ENCODE measurements at places on chromosomes 1 and 21.

DNA sequence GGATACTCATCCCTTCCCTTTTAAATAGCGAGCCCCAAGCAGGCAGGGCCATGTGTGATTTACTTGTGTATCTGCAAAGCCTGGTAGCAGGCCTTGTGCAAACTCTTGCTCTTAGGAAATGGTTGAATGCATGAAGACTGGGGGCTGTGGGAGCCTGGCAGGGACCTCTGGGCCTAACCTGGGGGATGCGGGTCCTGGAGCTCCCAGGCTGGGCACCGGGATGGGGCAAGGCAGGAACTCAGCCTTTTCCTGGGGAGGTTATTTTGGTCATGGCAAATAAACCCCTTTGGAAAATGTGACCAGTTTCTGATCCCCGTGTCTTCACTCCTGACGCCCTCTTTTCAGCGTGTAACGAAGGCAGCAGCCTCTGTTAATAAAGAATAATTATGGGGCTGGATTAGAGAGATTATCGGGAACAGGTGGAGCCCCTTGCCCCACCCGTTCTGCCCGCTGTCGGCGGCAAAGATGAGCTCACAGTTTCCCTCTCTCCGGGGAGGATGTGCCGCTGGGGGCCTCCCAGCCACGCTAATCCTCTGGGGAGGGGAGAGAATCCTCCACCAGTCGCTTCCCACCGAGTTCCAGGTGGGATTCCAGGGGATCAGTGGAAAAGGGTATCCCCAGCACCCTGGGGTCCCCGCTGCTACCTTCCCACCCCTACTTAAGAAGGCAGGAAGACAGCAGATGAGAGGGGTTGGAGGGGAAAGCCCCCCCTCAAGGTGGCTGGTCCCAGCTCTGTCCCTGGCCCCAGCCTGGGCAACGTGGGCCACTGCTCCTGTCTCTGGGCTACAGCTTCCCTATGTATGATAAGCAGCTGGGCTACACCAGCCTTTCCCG lies 69.7 kb upstream of the WNT4 start:
- H3K4me3 ChIP-seq = no peak overlapping the region
- H3K4me1 ChIP-seq = no peaks in the 10 kb centered on the region
- H3K27me3 ChIP-seq = peaks cover 16% of the 10 kb centered on the region
- no peaks in the 10 kb centered on the region for H3K36me3 ChIP-seq
- no peak overlapping the region for H3K27ac ChIP-seq

DNA sequence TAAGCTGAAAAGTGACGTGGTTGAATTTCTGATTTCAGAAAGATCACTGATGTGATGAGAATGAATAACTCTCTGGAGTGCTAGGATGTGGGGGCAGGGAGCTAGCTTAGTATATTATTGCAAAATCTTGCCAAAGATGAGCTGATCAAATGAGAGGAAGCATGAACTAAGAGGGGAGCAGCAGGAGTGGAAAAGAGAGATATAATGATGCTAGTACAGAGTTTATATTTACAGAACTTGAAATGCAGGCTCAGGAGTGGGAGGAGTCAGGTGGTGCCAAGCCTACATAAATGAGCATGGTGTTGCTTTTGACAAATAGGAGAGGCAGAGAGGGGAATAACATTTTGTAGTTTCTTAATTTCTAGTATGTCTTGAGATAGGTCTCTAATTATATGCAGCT lies 38.1 kb upstream of the NBL1 start:
- no peaks in the 10 kb centered on the region for H3K27me3 ChIP-seq
- H3K27ac ChIP-seq = no peak overlapping the region
- no peak for DNase-seq

DNA sequence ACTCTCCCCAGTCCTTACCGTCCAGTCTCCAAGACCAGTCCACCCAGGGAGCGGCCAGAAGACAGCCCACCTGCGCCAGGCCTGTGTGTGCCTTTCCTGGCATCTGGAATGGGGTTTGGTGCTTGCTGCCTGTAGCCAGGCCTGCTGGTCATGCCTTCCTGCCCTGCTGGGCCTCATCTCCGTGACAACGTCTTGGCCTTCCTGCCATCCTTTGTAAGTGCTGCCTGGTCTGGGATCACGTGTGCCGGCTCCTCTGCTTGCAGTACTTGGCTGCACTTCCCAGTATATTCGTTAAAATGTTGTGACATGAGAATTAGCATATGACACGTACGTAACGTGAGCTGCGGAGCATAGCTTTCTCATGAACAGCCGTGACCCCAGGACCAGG lies 145.3 kb upstream of the COL6A1 start:
- H3K36me3 ChIP-seq = no peaks in the 10 kb centered on the region
- no peak for DNase-seq
- H3K27me3 ChIP-seq = no peaks in the 10 kb centered on the region
- H3K4me1 ChIP-seq = no peaks in the 10 kb centered on the region
- no peak overlapping the region for H3K4me3 ChIP-seq

DNA sequence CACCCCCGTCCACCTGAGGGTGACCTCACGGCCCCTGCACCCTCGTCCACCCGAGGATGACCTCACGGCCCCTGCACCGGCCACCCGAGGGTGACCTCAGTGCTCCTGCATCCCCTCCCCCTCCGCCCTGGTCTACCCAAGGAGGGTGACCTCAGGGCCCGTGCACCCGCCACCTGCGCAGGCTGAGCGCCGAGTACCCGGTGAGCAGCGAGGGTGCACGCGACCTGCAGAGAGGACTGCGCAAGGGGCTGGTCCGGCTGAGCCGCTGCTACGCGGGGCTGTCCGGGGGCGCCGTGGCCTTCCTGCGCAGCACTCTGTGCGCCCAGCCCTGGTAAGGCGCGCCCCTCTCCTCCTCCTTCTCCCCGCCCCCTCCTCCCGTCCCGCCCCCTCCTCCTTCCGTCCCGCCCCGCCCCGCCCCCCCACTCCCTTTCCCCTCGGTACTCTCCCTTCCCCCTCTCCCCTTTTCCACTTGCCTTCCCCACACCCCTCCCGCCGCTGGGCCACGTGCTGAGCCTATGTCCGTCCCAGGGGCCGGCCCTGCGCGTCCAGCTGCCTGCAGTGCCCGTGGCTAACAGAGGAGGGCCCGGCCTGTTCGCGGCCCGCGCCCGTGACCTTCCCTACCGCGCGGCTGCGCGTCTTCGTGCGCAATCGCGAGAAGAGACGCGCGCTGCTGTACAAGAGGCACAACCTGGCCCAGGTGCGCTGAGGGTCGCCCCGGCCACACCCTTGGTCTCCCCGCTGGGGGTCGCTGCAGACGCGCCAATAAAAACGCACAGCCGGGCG lies 28.4 kb downstream of the TRIM11 start:
- H3K27me3 ChIP-seq = no peaks in the 10 kb centered on the region
- no peak overlapping the region for H3K27ac ChIP-seq
- H3K4me1 ChIP-seq = no peaks in the 10 kb centered on the region
- H3K36me3 ChIP-seq = no peaks in the 10 kb centered on the region
- peak overlapping the region; percentile 46 for H3K4me3 ChIP-seq

DNA sequence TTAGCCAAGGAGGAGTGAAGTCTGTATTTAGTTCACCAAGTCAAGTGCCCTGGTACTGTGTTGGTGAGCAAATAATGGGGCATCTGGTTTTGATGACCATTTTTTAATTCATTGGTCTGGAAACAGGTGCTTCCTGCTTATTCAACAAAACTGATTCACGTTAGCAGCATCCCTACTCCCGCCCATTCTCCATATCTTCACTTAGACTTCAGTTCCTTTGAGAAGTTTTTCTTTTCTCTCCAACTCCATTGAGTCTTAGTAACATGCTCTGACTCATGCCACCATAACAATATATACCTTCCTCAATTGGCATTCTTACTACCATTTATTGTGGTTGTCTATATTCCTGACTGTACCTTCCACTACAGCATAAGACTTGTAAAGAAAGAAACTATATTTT lies 468.9 kb downstream of the DPYD start:
- H3K4me1 ChIP-seq = no peaks in the 10 kb centered on the region
- DNase-seq = no peak
- H3K4me3 ChIP-seq = no peak overlapping the region

DNA sequence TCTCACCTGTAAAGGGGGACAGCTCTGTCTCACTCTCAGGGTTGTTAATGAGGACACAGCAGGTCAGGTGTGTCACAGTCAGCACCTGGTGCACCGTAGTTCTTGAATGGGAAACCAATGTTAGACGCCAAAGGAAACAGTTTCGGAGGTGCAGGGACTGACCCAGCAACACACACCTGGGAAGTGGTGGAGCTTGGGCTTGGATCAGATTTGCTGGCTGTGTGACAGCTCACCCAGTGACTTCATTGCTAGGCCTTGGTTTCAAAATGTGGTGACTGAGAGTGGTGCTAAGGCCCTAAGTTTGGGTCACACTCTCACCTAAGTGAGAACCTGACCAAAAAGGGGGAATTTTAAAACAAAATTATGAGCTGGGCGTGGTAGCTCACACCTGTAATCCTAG lies 34.9 kb downstream of the ALPL start:
- no peak overlapping the region for H3K27ac ChIP-seq
- no peaks in the 10 kb centered on the region for H3K36me3 ChIP-seq
- DNase-seq = no peak
- H3K4me3 ChIP-seq = no peak overlapping the region

- H3K27me3 ChIP-seq = no peaks in the 10 kb centered on the region
- H3K36me3 ChIP-seq = no peaks in the 10 kb centered on the region
- peak; percentile 76 for DNase-seq
- no peaks in the 10 kb centered on the region for H3K4me1 ChIP-seq
- H3K4me3 ChIP-seq = no peak overlapping the region
- H3K27ac ChIP-seq = peak overlapping the region; percentile 75
Measured at GRCh38 chr1:183180634-183181056, 5.4 kb upstream of the LAMC2 start.

GRCh38 chr1:17558541-17558940 lies 19.0 kb downstream of the ARHGEF10L start:
- H3K27me3 ChIP-seq = no peaks in the 10 kb centered on the region
- no peak for DNase-seq
- H3K36me3 ChIP-seq = no peaks in the 10 kb centered on the region

DNA sequence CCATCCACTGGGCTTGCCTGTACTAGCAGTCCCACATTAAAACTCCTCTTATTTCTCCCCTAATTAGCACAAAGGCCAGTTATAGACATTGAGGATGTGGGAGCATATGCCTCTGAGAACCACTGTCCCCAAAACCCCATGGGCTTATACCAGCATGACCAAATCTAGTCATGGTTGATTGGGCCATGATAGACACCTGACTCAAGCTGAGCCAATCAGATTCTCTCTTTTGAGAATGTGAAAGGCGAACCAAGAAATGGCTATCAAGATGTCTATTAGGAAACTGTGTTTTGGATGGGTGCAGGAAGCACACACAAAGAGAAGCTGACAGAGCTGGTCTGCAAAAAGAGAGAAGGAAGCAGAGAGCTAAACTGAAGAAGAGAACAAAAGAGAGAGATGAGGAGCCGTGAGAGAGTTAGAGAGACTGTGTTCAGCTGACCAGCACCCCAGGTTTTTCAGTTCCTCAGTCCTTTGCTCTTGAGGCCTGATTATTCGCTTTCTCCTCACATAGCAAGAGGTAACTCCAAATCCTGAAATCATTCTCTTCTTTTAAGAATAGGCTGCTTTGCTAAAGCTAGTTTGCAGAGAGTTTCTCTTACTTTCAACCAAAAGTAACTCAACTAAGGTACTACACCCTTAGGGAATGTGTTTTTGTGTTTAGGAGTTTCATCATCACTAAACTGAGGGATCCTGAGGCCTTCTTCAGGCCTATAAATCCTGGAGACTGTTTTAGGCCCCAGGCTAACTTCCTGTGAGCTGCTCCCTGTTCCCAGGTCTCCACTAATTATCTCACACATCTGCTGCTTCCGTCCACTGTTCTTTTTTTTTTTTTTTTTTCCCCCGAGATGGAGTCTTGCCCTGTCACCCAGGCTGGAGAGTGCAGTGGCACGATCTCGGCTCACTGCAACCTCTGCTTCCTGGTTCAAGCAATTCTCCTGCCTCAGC lies 7.9 kb upstream of the TIPRL start:
- H3K4me1 ChIP-seq = no peaks in the 10 kb centered on the region
- H3K4me3 ChIP-seq = no peak overlapping the region
- no peak overlapping the region for H3K27ac ChIP-seq
- no peaks in the 10 kb centered on the region for H3K36me3 ChIP-seq
- no peaks in the 10 kb centered on the region for H3K27me3 ChIP-seq

DNA sequence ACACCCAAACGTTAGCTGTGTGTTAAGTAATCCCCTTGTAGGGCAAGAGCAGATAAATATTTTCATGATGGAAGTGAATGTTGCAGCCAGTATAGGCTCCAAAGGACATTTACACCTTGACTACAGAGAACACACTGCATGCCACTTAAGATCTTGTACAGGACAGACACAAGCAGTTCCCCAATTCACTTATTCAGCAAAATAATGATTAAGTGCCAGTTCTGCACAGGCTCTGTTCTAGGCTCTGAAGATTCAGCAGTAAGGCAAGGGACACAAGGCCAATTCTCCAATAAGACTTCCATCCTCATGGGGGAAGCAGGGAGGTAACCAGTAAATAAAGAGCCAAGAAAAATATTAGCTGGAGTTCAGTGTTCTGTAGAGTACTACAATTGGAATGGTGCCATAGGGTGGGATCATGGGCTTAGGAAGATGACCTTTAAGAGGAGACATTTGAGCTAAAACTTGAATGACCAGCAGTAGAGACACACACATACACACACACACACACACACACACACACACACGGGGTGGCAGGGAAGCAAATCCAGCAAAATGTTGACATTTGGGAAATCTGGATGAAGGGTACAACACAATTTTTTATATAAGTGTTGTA lies 199.9 kb upstream of the JUN start:
- no peak overlapping the region for H3K4me3 ChIP-seq
- peak; percentile 19 for DNase-seq
- no peaks in the 10 kb centered on the region for H3K27me3 ChIP-seq
- no peak overlapping the region for H3K27ac ChIP-seq

DNA sequence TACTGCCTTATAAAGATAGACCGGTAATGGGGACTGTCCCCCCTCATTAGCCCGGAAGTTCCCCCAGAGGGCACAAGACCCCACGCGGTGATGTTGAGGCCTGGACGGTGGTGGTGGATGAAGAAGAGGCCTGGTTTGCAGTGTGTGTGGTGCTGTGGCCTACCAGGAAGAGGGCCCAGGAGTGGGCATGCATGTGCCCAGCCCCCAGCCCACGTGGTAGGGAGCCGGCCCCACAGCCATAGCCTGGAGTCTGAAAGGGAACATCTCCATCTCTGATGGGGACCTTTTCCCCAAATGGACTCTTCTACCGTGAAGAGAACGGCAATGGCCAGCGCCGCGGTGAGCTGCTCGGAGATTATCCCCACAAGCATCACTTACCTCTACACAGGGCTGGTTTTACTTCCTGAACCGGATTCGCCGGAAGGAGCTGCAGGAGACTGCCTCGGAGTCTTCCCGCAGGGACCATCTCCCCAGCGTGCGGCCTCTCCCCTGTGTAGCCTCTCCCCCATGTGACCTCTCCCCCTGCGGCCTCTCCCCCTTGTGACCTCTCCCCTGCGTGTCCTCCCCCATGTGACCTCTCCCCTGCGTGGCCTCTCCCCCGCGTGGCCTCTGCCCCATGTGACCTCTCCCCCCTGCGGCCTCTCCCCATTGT lies 20.6 kb downstream of the RRP1 start:
- H3K27ac ChIP-seq = no peak overlapping the region
- H3K4me1 ChIP-seq = peaks cover 4% of the 10 kb centered on the region
- H3K36me3 ChIP-seq = peaks cover 17% of the 10 kb centered on the region
- no peak for DNase-seq
- no peak overlapping the region for H3K4me3 ChIP-seq
- no peaks in the 10 kb centered on the region for H3K27me3 ChIP-seq

GRCh38 chr1:192367436-192367835 lies 50.6 kb downstream of the RGS21 start:
- no peaks in the 10 kb centered on the region for H3K36me3 ChIP-seq
- H3K4me3 ChIP-seq = no peak overlapping the region
- H3K4me1 ChIP-seq = no peaks in the 10 kb centered on the region
- DNase-seq = no peak
- H3K27me3 ChIP-seq = no peaks in the 10 kb centered on the region
- H3K27ac ChIP-seq = no peak overlapping the region

- peak; percentile 6 for DNase-seq
- no peaks in the 10 kb centered on the region for H3K27me3 ChIP-seq
- H3K36me3 ChIP-seq = peaks cover 9% of the 10 kb centered on the region
- no peaks in the 10 kb centered on the region for H3K4me1 ChIP-seq
- H3K4me3 ChIP-seq = no peak overlapping the region
Measured at GRCh38 chr1:61403679-61404596, 321.0 kb downstream of the TM2D1 start.
